Melanocyte of skin (primary cell): ENCODE measurements at places on chromosomes 2 and 18. TPM values are rescaled to one million over a fixed set of nuclear protein-coding genes. Genes with fewer than 3 reads are reported as not detected.

Gene HOXD10
- not detected in 2 replicates for total RNA-seq

Gene FSHR
- total RNA-seq = not detected in 2 replicates

Gene TUBB8B
- total RNA-seq = 0.67 TPM in 1 of 2 replicates, not detected in the other

Gene CLK1
- 39.6 and 50.1 TPM in 2 replicates for total RNA-seq

Gene RAD51AP2
- total RNA-seq = not detected in 2 replicates

Gene NPHP1
- 2.7 and 4.0 TPM in 2 replicates for total RNA-seq

Gene RAPH1
- total RNA-seq = 13.0 and 17.1 TPM in 2 replicates

Gene NT5C1B
- not detected in 2 replicates for total RNA-seq

Gene GLI2
- total RNA-seq = under 0.01 TPM in 2 replicates

Gene HAAO
- total RNA-seq = 0.31 and 0.33 TPM in 2 replicates

Gene DUSP19
- total RNA-seq = 3.8 and 4.7 TPM in 2 replicates

Gene CDK15
- total RNA-seq = 4.0 and 4.5 TPM in 2 replicates

Gene CTAGE1
- not detected in 2 replicates for total RNA-seq

Gene SPR
- 29.6 and 49.1 TPM in 2 replicates for total RNA-seq

Gene CREG2
- 0.34 and 0.36 TPM in 2 replicates for total RNA-seq

Gene LRP2
- total RNA-seq = under 0.01 and 0.15 TPM in 2 replicates
